ENCODE measurements at places on chromosomes 12 and 14. TPM values are rescaled to one million over a fixed set of nuclear protein-coding genes. Genes with fewer than 3 reads are reported as not detected.

- DNase-seq: no peak
These were observed 238.2 kb upstream of the NOVA1 start for GRCh38 chr14:26835979-26836570.

The NYNRIN gene
- 0.06 TPM for total RNA-seq

The CEBPE gene
- total RNA-seq: 0.11 TPM

- DNase-seq: no peak
These were observed 2.7 kb downstream of the ANKRD33 start for GRCh38 chr12:51890511-51891171.

The CCDC177 gene
- not detected for total RNA-seq

- no peak for DNase-seq
These were observed 86.0 kb downstream of the AACS start for GRCh38 chr12:125151284-125151683.
